Suprapubic skin (tissue), 4 donors: ENCODE measurements at places on chromosomes 2 and 18.

GRCh38 chr18:37783771-37784170 lies 218.2 kb upstream of the CELF4 start:
- no peak for DNase-seq

- DNase-seq: no peak
Measured at GRCh38 chr18:70991577-70991976, 702.7 kb downstream of the SOCS6 start.

DNA sequence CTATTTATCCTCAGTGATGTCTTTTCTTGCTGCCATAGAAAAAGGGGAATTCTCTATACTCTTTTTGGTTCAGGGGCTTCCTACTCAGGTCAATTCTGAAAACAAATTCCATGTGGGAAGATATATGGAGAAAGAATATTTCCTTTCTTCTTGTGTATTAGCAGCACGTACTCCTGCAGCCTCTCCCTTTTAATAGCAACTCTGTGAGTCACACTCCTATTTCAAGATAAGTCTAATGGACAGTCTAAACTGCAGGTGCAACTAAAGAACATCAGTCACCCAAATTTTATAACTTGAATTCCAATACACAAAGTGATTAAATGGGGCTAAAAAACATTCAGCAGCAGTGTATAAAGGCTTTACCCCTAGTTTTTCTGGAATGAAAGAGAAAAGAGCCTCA lies 942.2 kb downstream of the CNTNAP5 start:
- DNase-seq: no peak

GRCh38 chr2:19949071-19949470 lies 40.8 kb downstream of the WDR35 start:
- no peak for DNase-seq

DNA sequence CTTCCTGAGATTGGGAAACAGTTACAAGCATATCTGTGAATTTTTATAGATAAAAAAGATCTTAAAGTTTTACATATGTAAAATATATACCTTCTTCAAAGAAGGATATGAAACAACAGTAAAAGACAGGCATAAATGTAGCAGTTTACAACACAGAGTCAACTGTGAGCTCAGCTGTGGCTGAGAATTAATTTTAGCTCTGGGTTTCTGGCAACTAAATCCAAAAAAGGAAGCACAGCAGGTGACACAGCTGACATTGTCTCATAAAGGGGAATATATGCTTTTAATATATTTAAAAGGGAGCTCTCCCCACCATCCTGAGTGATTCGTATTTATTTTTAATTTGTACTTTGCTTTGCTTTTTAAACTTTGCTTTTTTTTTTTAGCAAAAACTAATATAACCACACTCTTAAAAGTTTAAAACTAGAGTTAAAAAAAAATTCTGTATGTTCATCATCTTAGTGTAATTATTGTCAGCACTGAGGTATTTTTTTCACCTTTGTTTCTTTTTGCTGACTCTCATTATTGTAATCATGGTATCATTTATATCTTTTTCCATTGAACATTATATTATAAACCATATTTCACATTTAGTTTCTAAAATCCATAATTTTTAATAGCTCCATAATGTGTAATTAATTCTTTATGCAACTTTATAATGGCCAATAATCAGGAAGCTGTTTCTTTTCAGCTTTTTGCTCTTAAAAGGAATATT lies 6.7 kb downstream of the TUBB6 start:
- DNase-seq: no peak

- DNase-seq: no peak
Measured at GRCh38 chr2:197369228-197369932, 58.8 kb upstream of the ANKRD44 start.

GRCh38 chr2:225070811-225071210 lies 28.5 kb upstream of the DOCK10 start:
- DNase-seq: no peak

DNA sequence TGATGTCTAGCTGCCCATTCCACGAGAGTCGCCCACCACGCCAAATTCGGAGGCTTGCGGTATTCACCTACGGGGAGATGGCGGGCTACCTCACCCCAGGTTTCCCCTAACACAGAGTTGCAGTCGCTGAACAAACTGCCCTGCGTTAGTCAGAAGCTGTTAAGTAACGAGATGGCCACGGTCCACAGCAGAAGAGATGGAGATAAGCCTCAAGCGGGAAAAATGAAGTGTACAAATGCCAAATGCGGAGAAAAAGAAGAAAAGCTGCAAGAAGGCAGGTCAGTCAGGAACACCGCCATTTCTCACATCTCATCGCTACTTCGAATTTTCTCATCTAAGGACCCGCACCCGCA lies 425 bp downstream of the ASB3 start:
- DNase-seq: no peak

DNA sequence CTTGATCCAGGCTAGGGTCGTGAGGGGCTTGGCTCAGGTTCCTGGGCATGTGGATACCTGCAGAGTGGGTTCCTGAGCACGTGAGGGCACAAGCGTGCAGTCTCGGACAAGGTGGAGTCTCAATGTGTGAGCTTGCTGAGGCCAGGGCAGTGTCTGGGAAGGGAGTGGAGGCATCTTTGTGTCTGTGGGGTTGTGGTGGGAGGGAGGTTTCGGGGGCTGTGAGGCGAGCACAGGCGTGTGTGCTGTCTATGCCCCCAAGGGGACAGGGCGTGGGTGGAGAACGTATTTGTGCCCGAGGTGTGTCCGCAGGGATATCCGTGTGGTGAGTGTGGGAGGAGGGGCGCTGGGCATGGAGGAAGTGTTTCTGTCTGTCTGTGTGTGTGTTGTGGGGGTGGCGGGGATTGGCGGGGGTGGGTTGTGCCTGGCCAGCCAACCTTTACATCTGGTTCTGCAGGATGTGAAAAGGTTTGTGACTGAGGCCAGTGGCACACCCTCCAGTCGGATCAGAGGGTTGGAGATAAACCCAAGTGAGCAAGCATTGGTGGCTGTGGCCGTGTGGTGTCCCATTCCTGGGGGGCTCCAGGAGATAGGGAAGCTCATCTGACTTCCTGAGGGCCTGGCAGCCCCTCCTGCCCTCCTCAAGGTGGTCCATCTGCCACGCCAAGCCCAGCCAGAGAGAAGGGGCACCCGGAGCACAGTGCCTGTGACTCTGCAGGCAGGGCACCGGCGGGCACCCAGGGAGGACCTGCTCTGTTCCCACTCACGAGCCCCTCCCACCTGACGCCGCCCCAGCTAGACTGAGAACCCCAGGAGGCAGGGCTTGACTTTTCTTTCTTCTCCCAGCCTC lies 57.1 kb downstream of the ZFP36L2 start:
- DNase-seq: no peak

DNA sequence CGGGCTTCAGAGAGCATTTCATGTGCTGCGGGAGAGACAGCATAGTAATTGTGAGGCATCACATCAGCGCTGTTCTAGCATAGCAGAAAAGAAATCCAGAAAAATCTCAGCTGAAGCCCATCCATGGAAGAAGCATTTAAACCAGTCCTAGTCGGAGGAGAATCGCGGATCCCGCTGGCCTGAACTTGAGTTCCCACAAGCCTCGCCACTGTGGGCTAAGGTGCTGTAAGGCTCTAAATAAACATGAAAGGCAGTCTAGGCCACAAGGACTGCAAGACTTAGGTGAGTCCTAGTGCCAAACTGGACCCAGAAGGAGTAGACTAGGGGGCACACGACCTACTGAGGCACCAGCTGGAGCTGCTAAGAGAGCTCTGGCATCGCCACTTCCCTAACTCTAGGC lies 1225.3 kb upstream of the CHAC2 start:
- no peak for DNase-seq

GRCh38 chr2:70087702-70088597 lies 673 bp downstream of the PCBP1 start:
- peak; percentile 78 for DNase-seq

DNA sequence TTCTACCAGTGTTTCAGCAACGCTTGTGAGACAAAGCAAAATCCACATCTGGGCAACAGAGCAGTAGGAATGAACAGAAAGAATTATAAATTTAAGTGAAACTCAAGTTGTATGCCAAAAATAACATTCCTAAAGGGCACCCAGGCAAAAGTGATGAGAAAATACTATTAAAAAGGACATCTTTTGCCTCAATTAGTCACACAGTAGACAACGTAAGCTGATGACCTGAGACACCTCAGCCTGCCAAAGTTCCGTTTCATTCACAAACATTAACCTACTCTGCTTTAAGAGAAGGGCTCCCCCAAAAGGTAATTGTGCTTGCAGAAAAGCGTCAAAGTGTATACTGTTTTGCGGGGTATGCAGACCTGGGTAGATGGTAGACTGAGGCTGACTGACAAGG lies 7.2 kb downstream of the HDLBP start:
- DNase-seq: no peak

DNA sequence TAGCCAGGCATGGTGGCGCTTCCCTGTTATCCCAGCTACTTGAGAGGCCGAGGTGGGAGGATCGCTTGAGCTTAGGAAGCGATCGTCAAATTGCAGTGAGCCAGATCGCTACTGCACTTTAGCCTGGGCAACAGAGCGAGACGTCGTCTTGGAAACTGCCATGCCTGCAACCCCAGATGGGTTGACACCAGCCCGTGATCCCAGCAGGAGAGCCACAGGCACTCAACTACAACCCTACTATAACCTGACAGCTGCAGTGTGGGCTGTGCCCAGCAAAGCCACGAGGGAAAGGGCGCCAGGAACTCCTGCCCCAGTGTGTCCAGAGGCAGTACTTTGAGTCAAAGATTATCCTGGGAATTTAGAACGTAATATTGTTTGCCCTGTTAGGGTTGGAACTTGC lies 85.6 kb downstream of the SS18 start:
- no peak for DNase-seq

GRCh38 chr18:62844850-62845643 lies 129.7 kb downstream of the PHLPP1 start:
- no peak for DNase-seq

DNA sequence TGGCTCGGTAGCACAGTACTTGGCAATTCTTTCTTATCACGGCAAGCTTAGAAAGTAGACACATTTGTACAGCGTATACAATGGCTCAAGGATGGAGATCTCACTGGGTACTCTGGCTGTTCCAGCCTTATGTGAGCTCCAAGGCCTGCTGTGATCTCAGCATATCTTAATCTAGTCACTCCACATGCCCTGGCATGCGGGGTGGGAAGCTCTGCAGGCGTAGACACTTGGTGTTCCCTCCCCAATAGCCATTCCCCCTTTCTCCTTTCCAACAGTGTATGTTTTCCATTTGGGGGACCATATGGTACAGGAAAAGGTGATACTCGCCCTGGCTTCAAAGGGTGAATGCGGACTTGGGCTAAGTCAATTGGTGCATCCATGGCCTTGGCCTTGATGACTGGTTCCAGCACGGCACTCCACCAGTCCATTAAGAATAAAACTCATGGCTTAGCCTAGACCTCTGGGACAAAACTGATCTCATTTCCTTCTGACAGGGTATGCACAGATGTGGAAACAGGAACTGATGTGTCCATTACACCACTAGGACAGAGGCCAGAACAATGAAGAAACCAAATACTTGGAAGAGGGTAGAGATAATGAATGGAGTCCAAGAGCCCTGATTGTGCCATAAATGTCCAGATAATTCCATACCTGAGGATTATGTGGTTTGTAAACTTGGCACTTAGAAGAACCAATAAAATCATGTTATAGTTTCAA lies 28.4 kb downstream of the TGIF1 start:
- no peak for DNase-seq

- DNase-seq: no peak
Measured at GRCh38 chr2:197137231-197137630, 173.3 kb downstream of the ANKRD44 start.

DNA sequence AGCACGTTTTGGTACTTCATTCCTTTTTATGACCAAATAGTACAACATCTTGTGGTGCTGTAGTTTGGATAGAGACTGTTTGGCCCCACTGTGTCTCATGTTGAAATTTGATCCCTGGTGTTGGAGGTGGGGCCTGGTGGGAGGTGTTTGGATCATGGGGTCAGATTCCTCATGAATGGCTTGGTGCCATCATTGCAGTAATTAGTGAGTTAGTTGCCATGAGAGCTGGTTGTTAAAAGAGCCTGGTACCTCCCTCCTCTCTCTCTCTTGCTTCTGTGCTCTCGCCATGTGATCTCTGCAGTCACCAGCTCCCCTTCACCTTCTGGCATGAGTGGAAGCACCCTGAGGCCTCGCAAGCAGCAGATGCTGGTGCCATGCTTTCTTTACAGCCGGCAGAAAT lies 50.9 kb downstream of the NCAPH start:
- no peak for DNase-seq

- no peak for DNase-seq
Measured at GRCh38 chr2:37583402-37583801, 88.0 kb downstream of the CDC42EP3 start.

DNA sequence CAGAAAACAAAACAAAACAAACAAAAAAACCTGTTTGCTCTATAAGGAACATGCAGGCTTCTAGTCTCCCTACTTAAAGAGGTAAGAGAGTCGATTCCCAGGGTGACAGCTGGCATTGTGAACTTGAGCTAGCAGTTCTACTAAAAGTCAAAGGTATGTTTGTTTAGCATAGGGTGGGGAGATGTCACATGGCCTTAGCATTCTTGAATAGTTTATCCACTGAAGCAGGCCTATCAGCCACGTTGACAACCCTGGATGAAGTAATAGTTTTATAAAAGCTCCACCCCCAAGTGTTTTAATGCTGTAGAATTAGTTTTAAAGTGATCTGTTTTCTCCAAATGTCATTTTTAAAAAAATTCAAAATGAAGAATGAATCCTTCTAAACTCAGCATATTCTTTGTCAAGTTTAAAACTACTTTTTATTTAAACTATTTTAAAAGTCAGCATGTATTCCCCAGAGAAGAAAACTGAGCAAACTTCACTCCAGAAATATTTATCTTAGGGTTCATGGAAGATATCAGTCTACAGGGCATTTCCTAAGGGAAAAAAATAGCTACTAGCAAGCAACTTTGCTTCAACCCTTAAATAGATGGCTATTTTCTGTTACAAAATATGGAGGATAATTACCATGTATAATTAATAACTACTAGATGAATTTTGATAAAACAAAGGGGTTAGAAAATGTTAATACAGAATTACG lies 1.7 kb downstream of the MYOM1 start:
- no peak for DNase-seq

GRCh38 chr2:121031568-121032340 lies 253.2 kb downstream of the TFCP2L1 start:
- DNase-seq: no peak

- no peak for DNase-seq
Measured at GRCh38 chr18:9362869-9363268, 28.3 kb downstream of the TWSG1 start.

GRCh38 chr2:169354244-169354643 lies 8.1 kb downstream of the LRP2 start:
- no peak for DNase-seq

GRCh38 chr2:200609028-200609614 lies 23.3 kb downstream of the AOX1 start:
- no peak for DNase-seq

DNA sequence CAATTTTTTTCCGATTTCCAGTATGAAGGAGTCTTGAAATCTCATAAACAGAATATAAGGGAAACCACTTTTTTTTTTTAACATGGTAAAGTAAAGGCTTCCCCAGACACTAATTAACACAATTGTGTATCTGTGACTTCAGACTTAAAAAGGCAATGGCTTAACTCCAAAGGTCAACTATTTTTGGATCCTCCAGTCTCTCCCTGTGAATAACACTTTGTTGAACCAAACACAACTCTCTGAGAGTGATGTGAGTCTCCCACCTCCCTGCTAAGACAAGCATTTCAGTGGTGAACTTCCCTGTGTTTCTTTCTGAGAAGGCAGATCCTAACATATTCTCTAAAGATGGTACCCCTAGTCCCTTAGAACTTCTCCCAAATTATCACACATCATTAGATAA lies 219.6 kb upstream of the RBBP8 start:
- DNase-seq: no peak
